ENCODE measurements at places on chromosomes 12 and 14.

GRCh38 chr12:111581434-111582132 is 17.5 kb downstream of the ATXN2 start:
- no peak for DNase-seq

DNA sequence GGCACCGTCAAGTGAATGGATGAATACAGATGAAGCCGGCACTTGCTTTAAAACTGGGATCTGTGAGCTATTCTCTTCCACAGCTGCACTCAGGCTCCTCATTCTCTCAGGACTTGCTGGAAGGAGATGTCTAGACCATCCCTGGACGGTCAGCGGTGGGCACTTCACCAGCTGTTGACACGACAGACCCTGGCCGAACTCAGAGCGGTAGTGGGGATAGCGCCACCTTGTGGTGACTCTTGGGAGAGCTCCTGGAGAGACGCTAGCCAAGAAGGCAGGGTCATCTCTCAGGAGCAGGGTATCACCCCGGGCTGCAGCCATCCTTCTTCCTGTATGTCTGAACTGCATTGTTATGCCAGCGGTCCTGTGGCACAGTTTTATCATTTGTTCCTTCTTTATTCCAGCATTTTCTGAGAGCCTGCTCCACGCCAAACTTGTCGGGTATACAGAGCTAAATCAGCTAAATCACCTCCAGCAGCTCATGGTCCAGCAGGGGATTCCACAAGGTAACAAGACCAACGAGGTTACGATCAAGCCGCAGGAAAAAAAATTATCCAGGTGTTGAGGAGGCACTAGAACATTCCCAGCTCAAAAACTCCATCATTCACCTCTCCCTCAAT is 10.0 kb downstream of the WNT1 start:
- DNase-seq: no peak

- no peak for DNase-seq
Measured at GRCh38 chr14:81533212-81533535, 479 bp downstream of the SEL1L start.

- DNase-seq: no peak
Measured at GRCh38 chr12:42582050-42582449, 7.5 kb downstream of the PRICKLE1 start.

DNA sequence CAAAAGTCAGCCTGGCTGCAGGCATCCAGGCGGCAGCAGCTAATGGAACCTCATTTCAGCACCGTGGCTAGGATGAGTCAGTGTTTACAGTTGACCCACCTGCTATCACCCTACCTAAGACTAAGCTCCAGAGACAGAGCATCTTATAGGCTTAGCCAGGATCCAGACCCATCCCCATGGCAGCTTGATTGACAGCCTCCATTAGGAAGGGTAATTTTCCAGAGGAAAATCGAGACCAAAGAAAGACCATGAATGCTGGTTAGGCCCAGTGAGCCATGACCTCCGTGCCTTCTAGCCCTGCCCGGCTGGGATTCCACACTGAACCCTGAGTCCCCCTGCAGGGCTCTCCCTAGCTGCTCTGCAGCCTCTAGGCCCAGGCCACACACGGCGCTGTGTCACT is 38.7 kb downstream of the TUNAR start:
- no peak for DNase-seq

- DNase-seq: no peak
Measured at GRCh38 chr12:77504466-77504865, 326.2 kb upstream of the NAV3 start.

- no peak for DNase-seq
Measured at GRCh38 chr14:50786751-50787464, 44.1 kb downstream of the NIN start.

DNA sequence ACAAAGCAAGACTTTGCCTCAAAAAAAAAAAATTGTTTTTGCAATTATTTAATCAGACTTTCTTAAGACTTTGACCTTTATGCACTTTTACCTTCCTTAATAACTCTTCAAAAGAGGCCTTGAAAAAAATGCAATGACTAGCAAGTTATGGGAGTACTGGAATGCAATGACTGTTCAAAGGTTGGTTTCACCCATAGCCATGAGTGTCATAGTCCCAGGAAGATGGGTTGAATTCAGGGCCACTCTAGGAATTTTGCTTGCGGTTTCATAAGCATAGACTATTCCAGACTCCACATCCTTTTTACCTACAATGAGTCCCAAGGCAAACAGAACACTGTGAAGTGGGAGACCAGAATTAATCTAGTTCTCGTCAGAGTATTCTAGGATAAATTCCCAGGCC is 29.4 kb upstream of the DENND5B start:
- no peak for DNase-seq

DNA sequence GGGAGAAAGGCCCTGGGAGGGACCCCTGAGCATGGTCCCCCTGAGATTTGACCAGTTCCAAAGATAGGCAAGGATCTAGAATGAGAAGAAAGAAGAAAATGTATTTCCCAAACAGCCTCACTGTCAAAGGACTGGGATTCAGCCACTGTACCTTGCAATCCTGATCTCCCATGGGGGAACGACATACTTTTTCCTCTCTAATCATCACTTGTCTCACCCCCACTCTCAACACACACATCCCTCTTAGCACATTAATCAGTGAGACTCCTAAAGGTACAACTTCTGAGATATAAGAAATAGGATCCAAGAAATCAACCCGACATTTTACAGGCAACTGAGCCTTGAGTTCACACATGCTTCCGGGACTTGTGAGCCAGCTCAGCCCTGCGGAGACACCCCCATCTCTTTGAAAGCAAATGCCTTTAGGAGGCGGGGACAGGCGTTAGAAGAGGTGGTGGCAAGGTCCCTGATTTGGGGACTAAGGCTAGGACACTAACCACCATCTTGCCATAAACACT is 1.4 kb downstream of the MAP3K9 start:
- no peak for DNase-seq

DNA sequence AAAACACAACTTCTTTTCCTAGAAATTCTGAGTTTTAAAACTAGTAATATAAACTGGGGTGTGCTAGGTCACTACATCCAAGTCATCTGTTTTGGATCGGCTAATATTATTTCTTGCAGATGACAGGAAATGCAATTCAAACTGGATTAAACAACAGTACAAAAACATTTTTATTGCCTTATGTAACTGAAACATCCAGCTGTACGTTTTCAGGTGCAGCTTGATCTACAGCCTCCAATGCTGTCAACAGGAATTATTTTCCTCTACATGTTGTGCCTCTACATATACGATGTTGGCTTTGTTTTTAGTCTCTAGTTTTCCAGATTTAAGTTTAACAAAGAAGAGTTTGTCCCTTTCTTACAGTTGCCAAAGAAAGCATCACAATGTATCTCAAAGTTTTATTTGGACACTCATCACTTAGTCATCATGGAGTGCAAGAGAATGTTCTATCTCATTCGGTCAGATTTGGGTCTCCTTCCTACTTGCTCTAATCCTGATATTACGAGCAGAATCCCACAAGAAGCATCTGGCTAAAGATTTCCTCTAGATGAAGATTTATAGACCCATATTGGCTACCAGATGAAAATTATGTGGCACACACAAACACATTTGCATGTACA is 326.7 kb downstream of the SLC6A15 start:
- peak; percentile 58 for DNase-seq

- DNase-seq: no peak
Measured at GRCh38 chr12:52151837-52152783, 39.7 kb downstream of the KRT80 start.

DNA sequence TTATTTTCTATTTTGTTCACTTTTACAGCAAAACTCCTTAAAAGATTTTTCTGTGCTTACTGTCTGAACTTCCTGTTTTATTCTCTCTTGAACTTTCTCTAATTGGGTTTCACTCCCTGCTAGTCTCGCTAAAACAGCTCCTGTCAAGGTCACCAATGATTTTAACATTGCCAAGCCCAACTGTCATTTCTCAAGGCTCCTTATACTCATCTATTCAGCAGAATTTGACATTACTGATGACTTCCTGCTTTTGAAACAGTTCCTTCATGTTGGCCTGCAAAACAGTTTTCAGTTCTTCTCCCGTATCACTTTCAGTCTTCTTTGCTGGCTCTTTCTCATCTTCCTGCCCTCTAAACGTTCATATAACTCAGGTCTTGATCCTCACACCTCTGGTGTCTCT is 268.5 kb upstream of the USP15 start:
- no peak for DNase-seq

- no peak for DNase-seq
Measured at GRCh38 chr12:68400226-68400829, 68.2 kb upstream of the MDM1 start.

- DNase-seq: no peak
Measured at GRCh38 chr12:47107446-47107845, 27.7 kb upstream of the AMIGO2 start.

All from skeletal muscle cell (primary cell).